Left lobe of liver (tissue), 2 donors: ENCODE measurements at places on chromosomes 13 and 19. TPM values are rescaled to one million over a fixed set of nuclear protein-coding genes. Genes with fewer than 3 reads are reported as not detected.

TSPAN16 gene
- total RNA-seq: not detected

C1QTNF9B gene
- total RNA-seq: not detected

GNG7 gene
- total RNA-seq: 4.0 TPM

PRR19 gene
- total RNA-seq: 0.65 TPM

NKPD1 gene
- total RNA-seq: not detected

OR7D2 gene
- not detected for total RNA-seq

KLK4 gene
- total RNA-seq: not detected

GAS6 gene
- 36.5 TPM for total RNA-seq

SULT2A1 gene
- 347 TPM for total RNA-seq

FAM98C gene
- total RNA-seq: 8.7 TPM

DACH1 gene
- 1.2 TPM for total RNA-seq

NLRP4 gene
- total RNA-seq: not detected

FPR3 gene
- total RNA-seq: 1.6 TPM

TMEM38A gene
- total RNA-seq: 6.0 TPM

SHFL gene
- total RNA-seq: 72.7 TPM

ZNF829 gene
- 0.70 TPM for total RNA-seq
